K562 (cell line): ENCODE measurements at places on chromosomes 11 and 22. TPM values are rescaled to one million over a fixed set of nuclear protein-coding genes. Genes with fewer than 3 reads are reported as not detected.

DNA sequence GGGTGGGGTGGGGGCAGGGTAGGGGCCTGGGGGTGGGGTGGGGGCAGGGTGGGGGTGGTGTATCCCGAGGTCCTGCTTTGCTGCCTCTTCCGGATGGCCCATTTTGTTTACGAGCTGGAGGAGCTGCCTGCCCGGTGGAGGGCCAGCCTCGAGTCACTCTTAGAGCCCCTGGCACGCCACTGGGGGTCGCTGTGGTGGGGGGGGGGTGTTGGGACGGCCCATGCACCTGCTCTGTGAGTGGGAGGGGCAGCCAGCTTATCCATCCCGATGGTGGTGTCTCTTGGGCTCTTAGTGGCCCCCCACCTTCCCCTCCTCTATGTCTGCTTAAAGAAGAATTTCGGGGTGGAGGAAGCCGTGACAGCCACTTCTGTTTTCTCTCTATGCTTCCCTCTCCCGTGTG lies 24.6 kb downstream of the MRGPRD start:
- DNase-seq = peak; percentile 68

GRCh38 chr11:122158171-122158570 lies 42.2 kb upstream of the BLID start:
- no peak for DNase-seq

DNA sequence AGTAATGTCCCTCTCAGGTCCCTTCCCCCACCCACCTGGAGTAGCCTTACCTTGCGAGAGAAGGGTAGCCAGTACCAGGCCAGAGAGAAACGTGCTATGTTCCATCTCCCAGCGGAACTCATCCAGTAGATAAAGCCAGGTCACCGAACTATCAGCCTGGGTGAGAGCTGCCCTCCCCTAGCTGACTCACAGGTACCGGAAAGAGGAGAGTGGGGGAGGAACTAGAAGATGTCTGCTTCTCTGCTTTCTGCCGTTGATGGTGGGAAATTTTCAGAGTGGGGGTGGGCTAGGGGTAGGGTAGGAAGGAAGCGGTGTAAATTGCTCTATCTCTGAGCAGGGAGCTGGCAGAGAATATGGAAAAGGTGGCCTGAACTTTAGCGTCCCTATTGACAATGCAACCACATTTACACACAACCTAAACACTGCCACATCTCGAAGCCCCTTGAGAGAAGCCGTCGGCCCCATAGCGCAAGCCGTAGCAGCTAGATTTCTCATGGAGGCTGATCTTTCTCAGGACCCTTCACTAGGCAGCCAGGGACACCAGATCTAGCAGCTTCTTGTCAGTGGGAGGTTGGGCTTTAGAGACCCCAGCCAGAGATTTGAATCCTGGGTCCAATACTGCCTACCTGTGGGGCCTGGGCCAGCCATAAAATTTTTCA lies at the start of gene CD3D:
Gene CD3D (minus strand): TSS at position 203 of the 659 bp plus-strand sequence. CDS start 98 bp downstream, at position 105.
- peak; percentile 84 for DNase-seq

GRCh38 chr11:118715245-118715831 lies 35.9 kb upstream of the TREH start:
- DNase-seq = no peak

GRCh38 chr11:112541140-112542046 lies 280.7 kb upstream of the PLET1 start:
- DNase-seq = no peak

Gene GRAP2
- 76.8 and 88.7 TPM in 2 replicates for polyA plus RNA-seq

DNA sequence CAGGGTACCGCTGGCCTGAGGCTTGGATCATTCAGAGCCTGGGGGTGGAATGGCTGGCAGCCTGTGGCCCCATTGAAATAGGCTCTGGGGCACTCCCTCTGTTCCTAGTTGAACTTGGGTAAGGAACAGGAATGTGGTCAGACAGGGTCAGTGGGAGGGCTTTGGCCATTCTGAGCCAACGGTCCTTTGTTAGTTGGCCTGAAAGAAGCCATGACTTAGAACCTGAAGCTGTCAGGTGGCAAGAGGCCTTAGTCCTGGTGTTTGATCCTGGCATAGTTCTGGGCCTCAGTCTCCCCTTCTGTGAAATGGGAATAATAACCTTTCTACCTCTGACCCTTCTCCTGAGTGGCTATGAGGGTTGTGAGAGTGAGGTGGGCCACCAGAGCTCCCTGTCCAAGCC lies 8.3 kb downstream of the PGAP2 start:
- DNase-seq = no peak

DNA sequence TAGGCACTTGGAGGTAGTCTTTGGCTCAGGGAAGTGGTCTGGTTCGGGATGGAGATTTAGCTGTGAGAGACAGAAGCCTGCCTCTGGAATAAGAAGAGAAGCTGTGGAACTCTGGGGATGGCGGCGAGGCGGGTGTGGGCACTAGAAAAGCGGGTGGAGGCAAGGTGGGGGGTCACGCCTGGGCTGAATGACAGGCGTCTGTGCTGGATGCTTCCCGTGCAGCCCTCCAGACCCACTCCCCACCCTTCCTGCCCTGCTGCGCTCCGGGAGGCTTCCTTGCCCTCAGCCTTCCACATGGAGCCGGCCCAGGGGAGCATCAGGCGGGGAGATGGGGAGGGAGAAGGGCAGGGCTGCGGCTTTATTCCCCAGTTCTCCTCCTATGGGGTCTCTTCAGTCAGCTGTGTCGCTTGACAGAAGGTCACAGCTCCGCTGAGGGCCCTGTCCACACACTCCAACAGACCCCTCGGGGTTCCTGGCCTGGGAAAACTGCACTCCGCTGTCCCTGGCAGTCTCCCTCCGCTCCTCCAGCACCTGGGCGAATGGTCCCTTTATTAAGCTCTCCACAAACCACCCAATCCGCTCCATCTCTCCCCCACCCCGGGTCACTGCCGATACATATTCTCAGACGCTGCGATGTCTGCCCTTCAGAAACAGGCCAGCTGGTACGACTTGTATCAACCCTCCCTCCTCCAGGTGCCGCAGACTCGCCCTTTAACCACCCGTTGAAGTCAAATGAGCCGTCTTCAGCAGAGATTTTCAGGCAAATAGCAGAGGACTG lies 6.2 kb downstream of the DNAJB13 start:
- DNase-seq = no peak

DNA sequence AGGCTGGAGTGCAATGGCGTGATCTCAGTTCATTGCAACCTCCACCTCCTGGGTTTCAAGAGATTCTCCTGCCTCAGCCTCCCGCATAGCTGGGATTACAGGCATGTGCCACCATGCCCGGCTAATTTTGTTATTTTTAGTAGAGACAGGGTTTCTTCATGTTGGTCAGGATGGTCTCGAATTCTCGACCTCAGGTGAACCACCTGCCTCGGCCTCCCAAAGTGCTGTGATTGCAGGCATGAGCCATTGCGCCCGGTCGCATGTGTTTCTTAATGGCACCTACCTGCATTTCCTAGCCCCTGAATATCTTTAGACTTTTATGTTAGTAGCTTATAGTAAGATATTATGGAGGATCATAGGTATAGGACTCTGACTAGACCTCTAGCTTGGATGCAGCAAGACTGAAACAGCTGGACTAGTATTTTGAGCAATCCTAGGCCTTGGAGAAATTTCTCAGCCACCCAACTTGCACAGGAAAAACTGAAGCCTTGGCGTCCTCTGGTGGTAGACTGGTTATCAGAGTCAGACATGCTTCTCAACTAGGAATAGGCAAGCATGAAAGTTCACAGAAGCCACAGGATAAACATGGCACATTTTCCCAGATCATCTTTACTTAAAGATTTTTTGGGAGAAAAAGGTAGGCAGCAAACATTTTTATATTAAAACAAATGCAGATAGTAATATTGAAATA lies 22.7 kb upstream of the C1QTNF4 start:
- peak; percentile 40 for DNase-seq

Gene MYBPC3
- polyA plus RNA-seq = 0.01 TPM in 1 of 2 replicates, not detected in the other

DNA sequence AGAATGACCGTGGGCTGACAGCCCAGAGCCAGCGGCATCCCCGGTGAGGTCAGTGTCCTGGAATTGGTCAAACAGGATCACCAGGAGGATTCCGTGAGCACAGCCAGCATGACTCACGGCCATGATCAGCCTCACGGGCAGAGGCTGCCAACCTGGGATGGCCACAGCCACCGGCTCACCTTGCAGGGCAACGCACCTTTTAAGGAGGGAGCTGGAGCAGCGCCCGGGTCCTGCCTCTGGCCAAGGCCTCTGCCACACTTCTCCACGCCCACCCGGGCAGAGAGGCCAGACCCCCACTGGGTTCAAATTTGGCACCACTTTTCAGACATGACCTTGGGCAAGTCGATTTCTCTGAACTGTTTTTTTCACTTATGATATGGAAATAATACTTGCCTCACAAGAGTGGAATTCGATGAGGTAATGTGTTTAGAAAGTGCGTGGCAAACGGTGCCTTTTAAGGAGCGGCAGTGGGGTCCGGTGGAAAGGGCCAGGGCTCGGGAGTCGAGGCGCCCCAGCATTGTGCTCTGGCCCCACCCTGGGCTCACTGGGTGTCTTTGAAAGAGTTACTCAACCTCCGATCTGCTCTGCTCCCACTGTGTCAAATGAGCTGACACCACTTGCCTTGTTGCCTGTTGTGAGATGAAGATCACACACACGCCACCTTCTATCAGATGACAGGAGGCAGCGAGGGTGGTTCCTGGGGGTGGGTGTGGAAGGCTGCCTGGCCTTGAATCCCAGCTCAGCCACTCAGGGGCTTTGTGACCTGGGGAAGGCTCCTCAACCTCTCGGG lies 16.0 kb downstream of the TXN2 start:
- DNase-seq = no peak

DNA sequence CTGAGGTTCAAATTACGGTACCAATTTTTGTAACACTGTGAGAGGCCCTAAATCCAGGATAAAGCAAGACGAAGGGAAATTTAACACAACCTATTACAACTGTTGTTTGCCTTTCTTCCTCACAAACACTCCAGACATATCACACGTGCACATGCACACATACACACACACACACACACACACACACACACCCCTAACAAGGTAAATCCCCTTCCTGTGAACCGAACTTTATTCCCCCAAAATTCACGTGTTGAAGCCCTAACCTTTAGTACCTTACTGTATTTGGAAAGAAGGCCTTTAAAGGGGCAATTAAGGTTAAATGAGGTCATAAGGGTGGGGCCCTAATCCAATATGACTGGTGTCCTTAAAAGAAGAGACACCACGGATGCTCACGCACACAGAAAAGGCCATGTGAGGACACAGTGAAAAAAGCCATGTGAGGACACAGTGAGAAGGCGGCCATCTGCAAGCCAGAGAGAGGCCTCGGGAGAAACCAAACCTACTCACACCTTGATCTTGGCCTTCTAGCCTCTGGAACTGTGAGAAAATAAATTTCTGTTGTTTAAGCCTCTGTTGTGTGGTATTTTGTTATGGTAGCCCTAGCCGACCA lies 1.8 kb downstream of the SERGEF start:
- DNase-seq = peak; percentile 37

GRCh38 chr22:37418627-37419369 lies 8.5 kb downstream of the ELFN2 start:
- no peak for DNase-seq

Gene NLRP14
- polyA plus RNA-seq = 0.57 and 0.58 TPM in 2 replicates

DNA sequence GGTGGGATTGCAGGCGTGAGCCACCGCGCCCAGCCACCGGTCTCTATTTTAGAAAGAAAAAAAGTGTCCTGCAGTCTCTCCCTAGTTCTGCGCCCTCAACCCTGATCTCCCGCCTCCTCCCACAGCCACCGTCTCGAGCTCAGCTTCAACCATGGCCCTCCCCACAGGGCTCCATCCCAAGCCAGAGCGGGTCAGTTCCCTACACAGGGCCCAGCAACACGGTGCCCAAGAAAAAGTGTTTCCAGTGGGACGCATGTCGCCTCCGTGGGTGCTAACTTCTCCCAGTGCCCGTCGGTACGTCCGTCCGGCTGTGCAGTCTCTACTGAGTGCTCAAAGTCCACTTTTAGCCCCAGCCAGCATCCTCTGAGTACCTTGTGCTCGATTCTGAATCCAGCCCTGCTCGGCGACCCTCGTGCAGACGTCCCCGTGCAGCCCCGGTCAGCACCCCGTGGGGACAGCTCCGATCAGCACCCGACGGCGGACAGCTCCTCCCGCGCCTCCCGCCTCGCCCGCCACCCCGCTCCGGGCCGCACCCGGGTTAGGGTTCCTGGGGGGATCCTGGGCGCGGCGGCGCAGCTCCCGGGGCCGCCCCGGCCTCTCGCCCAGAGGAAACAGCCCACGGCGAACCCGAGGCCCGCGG lies 657 bp upstream of the MAPK8IP2 start:
- peak; percentile 82 for DNase-seq

Gene CNTN5
- not detected in 2 replicates for polyA plus RNA-seq

Gene KIRREL3
- not detected in 2 replicates for polyA plus RNA-seq

Gene SCUBE1
- not detected in 2 replicates for polyA plus RNA-seq

Gene TTC28
- 2.2 and 4.4 TPM in 2 replicates for polyA plus RNA-seq
